ENCODE measurements at places on chromosomes 1 and 21.

- peak; percentile 11 for DNase-seq
Observed at GRCh38 chr1:176178316-176178715, 28.8 kb downstream of the COP1 start.

DNA sequence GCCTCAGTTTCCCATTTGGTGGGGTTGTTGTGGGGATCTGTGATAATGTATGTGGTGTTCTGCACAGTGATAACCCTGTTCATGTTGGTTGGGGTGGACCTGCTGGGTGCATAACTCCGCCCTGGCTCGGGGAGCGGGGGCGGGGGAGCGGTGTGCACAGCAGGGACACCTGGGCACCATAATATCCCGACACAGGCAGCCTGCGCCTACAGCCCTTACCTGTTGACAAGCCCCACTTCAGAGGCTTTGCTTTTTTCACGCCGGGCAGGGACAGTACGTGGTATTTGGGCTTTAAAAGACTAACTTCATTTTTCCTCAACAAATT, 48.0 kb upstream of the ACOT11 start:
- no peak for DNase-seq

DNA sequence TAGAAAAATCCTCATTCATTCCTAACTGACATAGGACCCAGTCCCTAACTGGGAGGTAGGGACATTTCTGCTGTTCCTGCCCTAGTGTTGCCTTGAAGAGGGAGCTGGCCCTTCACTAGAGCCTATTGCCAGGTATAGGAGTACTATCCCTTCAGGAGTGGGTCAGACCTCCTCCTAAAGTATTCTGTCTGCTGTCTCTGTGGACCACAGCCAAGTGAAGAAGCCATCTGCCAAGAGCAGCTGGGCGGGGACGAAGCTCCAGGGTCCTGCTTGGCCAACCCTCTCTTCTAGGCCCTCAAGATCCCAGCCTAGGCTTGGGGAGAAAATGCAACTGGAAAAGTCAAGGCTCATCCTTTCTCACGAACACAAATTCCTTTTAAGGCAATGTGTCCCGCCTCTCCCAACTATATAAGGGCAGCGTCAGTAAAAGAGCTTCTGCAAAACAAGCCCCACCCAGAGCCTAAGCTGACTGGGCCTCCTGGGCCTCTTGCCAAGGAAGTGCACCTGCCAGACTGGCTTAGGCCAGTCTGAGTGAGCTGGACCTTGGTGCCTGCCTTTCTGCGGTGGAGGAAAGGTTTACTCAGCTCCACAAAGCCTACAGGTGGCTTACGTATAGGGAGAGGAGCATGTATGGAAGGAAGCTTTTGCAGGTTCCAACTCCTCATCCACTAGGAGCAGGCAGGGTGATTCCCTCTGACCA, 638 bp upstream of the TUFT1 start:
- peak; percentile 95 for DNase-seq

- peak; percentile 95 for DNase-seq
Observed at GRCh38 chr1:234722904-234723720, 113.1 kb upstream of the IRF2BP2 start.

All from fibroblast of pulmonary artery (primary cell).